BE2C (cell line): ENCODE measurements at places on chromosomes 2 and 18.

DNA sequence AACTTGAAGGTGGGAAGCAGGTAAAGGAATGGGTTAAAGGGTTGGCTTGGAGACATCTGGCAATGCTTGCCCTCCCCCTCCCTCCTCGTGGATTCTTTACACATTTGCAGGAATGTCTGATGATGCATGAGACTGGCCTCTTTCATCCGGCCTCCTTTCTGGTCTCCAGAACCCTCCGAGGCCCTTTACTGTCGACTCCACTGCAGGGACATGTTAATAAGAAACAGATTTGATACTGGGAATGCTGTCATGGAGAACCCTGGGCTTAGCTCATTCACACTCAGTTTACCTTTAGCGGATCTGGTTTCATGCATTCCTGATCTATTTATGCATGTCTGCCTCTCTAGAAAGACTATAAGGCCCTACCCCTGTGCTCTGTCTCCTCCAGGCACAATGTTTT, 238.7 kb downstream of the TGIF1 start:
- DNase-seq: no peak

- DNase-seq: no peak
Observed at GRCh38 chr2:159902722-159903121, 104.7 kb upstream of the CD302 start.

GRCh38 chr2:30979822-30980245, 158.4 kb downstream of the GALNT14 start:
- DNase-seq: peak; percentile 40

GRCh38 chr2:152481881-152482583, 147.1 kb downstream of the FMNL2 start:
- DNase-seq: no peak

DNA sequence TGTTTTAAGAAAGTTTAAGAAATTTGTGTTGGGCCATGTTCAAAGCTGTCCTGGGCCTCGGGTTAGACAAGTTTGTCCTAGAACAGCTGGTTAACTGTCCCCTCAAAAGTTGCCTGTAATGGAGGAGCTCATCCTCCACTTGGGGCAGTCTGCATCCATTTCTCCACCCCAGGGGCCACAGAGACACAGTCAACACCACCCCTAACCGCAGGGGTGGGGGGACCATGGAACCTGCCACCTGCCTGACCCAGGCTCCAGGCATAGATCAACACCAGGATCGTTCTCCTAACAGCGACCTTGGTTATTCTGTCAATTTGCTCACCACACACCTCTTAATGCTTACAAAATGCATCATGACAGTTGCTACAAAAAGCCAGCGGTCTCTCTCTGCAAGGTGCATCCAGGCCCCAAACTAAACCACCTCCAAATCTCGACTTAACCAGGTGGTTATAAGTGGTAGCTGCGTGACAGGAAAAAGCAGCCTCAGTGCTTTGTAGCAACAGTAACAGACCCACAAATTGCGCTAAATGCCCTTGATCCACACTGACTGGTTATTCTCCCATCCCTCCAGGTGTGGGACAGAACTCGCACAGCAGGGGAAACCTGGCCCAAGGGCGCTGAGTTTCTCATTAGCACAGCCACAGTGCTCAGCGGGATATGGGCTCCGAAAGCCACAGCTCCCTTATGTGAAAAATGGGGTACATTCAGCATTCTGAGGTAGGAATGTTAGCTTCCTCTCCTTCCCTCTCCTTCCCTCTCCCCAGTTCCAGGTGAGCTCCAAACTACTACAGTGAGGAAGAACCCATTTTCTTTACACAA, 48.0 kb downstream of the HDLBP start:
- no peak for DNase-seq

DNA sequence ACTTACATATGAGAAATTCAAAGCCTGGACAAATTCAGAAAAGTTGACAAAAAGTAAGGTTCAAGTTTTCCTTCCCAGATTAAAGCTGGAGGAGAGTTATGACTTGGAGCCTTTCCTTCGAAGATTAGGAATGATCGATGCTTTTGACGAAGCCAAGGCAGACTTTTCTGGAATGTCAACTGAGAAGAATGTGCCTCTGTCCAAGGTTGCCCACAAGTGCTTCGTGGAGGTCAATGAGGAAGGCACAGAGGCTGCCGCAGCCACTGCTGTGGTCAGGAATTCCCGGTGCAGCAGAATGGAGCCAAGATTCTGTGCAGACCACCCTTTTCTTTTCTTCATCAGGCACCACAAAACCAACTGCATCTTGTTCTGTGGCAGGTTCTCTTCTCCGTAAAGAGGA, 17.0 kb downstream of the SERPINB8 start:
- DNase-seq: no peak

GRCh38 chr2:134413430-134413829, 159.6 kb downstream of the MGAT5 start:
- DNase-seq: no peak

- no peak for DNase-seq
Observed at GRCh38 chr2:217338306-217338916, 478.5 kb upstream of the TNP1 start.

- DNase-seq: no peak
Observed at GRCh38 chr2:55844986-55845385, 78.6 kb downstream of the EFEMP1 start.

DNA sequence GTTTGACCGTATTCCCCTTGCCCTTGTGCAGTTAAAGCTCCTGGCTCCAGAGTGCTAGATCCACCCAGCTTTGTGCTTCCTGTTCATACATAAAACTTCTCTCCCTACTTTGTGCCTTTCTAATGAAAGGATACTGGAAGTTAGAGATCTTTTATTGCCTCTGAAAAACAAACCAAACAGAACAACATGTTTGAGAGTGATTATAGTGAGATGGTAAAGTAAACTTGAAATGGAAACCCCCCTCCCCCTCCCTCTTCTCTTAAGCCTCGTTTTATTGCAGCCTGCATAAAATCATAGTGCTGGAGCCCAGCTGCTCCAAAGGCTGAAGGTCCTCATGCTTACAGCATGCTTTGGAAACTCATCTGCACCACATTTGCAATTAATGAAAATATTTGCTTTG, 125.1 kb downstream of the TANC1 start:
- DNase-seq: no peak

GRCh38 chr2:23589220-23589647, 204.3 kb downstream of the KLHL29 start:
- DNase-seq: no peak

DNA sequence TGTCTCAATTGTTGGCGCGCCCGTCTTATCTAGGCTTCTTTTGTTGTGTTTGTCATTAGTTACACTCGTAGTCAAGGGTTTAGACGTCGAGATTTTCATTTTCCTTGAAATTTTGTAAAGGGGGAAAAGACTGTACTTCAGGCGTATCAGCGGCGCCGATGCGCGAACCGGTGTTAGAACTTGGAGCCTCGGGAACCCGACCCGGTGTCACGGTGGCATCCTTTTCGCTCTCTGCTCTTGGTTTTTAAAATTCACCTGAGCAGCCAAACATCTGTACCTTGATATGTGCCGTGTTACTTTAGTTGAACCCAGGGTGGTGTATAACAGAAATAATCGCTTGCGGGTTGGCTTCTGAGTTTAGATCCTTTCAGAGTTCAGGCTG, 643 bp downstream of the RMC1 start:
- no peak for DNase-seq
